ENCODE measurements at places on chromosomes 1 and 21. TPM values are rescaled to one million over a fixed set of nuclear protein-coding genes. Genes with fewer than 3 reads are reported as not detected.

The RPL5 gene
- 1,382 TPM for total RNA-seq

The PDC gene
- total RNA-seq, result 0.38 TPM

The MATN1 gene
- total RNA-seq, result 0.28 TPM

The SEC16B gene
- total RNA-seq, result 1.7 TPM

The IRF6 gene
- total RNA-seq, result 0.19 TPM

The CRABP2 gene
- total RNA-seq, result 8.1 TPM

The FABP3 gene
- 2.7 TPM for total RNA-seq

The EXO5 gene
- total RNA-seq, result 21.1 TPM

The C1orf226 gene
- 0.56 TPM for total RNA-seq

The ASPM gene
- 4.8 TPM for total RNA-seq

The RBP7 gene
- not detected for total RNA-seq

The RAVER2 gene
- 3.9 TPM for total RNA-seq

The POLR3GL gene
- 19.2 TPM for total RNA-seq

The NCF2 gene
- total RNA-seq, result 0.19 TPM

The MSH4 gene
- total RNA-seq, result 0.38 TPM

The FAM151A gene
- not detected for total RNA-seq

The OLFML3 gene
- total RNA-seq, result 7.5 TPM

The RASAL2 gene
- total RNA-seq, result 27.9 TPM

The AMY1B gene
- total RNA-seq, result not detected

The CD48 gene
- not detected for total RNA-seq

The GRHL3 gene
- under 0.01 TPM for total RNA-seq

The MIGA1 gene
- total RNA-seq, result 20.0 TPM

The E2F2 gene
- total RNA-seq, result under 0.01 TPM

The AMIGO1 gene
- 0.58 TPM for total RNA-seq

The LYPLA2 gene
- 52.0 TPM for total RNA-seq

The BNIPL gene
- total RNA-seq, result 0.38 TPM

The TNNT2 gene
- total RNA-seq, result not detected

The NR0B2 gene
- total RNA-seq, result not detected

The MPZ gene
- 1.7 TPM for total RNA-seq

The VASH2 gene
- total RNA-seq, result not detected

The MRAP gene
- not detected for total RNA-seq

The NBPF12 gene
- 3.5 TPM for total RNA-seq

The TCEANC2 gene
- total RNA-seq, result 3.1 TPM

The KCNJ15 gene
- total RNA-seq, result 0.38 TPM

The PRELP gene
- total RNA-seq, result 1.1 TPM

The F13B gene
- total RNA-seq, result under 0.01 TPM

The FAM3B gene
- not detected for total RNA-seq

The OR6F1 gene
- not detected for total RNA-seq

All from regular cardiac myocyte (primary cell).